ENCODE measurements at places on chromosomes 5 and 9.

GRCh38 chr9:132995879-132996278, 17.4 kb downstream of the GFI1B start:
- DNase-seq = no peak

DNA sequence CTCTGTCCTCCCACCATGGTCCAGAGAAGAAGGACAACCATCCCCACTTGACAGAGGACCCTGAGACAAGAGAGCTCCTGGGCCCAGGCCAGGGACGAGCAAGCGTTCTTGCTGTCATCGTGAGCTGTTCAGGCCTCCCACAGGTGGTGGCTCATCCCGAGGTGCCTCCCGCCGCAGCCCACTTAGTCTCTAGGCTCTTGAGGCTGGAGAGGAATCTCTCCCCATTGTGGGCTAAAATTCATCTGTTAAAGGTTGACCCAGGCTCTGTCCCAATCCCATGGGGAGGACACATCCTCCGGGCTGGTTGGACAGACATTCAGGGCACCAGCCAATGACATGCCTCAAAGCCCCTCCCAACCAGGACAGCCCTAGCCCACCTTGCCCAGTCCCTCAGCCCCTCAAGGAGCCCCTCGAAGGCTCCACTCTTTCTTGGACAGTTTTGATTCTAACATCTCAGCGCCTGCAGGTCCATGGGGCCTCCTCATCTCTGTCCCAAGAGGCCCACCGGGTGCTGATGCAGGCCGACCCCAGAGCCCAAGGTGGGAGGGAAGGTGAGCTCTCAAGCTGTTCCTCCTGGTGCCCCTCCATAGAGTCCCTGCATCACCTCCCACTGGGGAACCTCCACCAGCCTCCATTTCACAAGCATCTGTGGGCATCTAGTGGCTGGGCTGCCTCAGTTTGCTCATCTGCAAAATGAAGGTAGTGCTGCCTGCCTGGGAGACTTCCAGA, 52.9 kb downstream of the BARX1 start:
- no peak for DNase-seq

- no peak for DNase-seq
Measured at GRCh38 chr9:99296291-99296951, 74.3 kb downstream of the SEC61B start.

GRCh38 chr5:73591102-73591695, 25.7 kb downstream of the UTP15 start:
- no peak for DNase-seq

- no peak for DNase-seq
Measured at GRCh38 chr5:39426746-39427105, 1.9 kb upstream of the DAB2 start.

DNA sequence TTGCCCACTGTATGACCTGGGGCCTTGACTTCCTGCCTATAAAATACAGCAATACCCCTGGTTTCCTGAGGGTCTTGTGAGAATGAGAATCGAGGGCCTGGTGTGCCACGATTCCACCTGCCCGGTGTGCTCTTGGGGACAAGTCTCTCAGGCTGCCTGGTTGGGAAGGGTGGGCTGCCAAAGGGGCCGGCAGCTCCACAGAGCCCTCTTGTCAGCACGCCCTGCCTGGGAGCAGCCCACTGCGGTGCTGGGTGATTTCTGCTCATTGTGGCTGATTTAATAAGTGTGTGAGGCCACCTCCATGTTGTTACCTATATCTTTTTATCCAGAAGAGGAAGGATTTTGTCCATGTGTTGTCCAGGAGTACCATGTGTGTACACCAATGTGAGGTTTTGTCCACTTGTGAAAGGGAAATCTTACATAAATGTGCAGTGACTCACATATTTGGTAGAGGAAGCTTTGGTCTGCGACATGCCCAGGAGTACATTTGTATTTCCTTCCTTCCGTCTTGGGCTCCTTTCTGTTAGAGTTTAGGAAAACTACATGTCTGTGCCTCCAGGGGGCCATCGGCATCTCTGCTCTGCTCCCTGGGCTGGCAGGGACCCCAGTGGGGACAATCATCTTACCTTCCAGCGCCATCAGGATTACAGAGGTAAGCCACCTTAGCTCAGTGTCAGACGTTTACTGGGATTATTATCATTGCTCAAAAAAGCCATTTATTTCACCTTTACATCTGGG, 108.6 kb downstream of the PHF2 start:
- DNase-seq = no peak

DNA sequence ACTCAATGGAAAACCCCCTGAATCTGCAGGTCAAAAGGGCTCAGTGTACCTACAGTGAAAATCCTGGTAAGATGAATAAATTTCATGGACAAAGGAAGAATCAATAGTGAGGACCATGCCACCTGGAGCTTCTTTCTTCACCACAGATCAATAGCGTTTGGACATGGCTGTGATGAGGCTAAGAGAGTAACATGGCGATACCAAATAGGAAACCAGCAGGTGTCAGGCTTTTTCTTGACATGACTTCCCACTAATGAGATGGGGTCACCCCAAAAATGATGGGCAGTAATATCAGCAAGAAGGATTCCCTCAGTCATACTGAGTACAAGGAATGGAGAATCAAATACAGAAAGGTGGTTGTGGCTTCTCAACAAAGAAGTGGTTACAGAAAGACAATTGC, 208.5 kb upstream of the PLPPR1 start:
- DNase-seq = no peak

DNA sequence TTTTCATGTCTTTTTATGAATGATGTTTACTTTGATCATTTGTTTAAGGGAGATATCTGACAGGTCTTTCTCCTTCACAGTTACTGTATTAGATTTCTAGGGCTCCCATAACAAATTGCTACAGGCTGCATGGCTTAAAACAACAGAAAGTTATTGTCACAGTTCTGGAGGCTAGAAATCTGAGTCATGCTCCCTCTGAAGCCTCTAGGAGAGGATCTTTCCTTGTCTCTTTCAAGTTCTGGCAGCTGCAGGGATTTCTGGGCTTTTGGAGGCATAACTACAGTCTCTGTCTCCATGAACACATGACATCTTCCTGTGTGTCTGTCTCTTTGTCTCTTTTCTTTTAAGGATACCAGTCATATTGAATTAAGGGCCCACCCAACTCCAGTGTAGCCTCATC, 557.3 kb upstream of the SEMA6A start:
- no peak for DNase-seq

DNA sequence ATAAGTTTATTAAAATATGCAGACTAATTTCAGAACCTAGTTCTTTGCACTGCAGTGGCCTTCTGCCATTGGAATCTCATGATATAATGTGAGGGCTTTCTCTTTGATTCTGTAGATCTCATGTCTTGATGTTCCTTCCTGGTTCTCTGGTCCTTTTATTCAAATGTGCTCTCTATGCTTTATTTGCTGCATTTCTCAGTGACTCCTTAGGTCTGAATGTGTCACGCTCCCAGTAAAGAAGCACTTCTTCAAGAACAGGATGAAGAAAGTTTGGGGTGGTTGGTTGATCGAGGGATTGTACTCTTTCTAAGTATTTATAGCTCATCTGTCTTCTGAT, 122.6 kb downstream of the GDNF start:
- no peak for DNase-seq

- DNase-seq = no peak
Measured at GRCh38 chr5:15286650-15287049, 213.3 kb upstream of the FBXL7 start.

DNA sequence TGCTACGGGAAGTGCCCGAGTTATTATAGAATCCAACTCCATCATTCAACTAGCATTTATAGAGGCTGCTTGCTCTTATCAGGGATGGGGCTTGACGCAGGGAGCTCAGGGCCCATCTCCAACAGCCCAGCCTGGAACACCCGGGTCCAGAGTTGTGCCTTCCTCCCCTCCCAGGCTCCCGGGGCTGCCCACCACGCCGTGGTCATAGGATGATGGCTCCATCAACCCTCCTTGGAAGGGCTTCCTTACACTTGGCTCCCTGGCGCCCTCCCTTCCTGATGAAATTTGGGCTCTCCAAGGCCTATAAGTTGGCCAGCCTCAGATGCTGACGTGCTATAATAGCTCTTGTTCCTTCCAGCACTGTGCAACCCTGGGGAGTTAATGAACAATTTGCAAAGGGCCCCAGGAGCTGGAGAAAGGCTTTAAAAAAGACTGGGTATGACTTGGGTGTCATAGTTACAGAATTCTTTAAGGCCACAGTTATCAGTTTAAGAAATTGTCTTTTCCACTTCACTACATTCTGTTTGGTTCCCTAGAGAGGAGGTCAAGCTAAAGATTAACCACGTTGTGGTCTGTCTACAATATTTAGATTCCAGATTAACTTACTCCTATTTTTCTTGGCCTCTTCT, 42.5 kb upstream of the GADD45G start:
- no peak for DNase-seq

DNA sequence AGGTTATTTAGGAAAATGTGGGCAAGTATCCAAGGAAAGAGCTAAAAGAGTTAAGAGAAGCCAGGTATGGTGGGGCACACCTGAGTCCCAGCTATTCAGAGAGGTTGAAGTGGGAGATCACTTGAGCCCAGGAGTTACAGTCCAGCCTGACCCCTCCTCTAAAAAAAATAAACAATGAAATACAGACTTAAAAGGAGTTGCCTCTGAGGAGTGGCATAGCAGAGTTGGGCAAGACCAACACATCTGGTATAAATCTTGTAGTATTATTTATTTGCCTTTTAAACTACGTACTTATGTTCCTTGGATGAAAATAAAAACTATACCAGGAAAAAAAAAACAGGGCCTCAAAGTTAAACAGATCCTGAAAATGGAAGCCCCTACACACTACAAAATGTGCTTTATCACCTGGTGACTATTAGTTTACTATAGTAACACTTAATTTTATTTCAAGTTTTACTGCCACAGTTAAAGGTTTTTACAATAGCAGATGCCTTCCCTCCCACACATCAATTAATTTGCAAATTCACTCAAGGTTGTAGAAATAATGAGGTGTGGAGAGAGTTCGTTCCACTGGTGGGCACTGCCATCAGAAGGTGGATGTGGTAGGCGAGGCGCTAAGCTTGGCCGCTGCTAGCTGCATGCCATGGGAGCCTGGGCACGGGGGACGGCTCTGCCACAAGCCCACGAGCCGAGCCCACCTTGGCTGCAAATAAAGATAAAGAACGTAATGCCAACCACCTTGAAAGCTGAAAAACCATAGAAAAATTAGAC, 48.0 kb downstream of the MED27 start:
- no peak for DNase-seq

DNA sequence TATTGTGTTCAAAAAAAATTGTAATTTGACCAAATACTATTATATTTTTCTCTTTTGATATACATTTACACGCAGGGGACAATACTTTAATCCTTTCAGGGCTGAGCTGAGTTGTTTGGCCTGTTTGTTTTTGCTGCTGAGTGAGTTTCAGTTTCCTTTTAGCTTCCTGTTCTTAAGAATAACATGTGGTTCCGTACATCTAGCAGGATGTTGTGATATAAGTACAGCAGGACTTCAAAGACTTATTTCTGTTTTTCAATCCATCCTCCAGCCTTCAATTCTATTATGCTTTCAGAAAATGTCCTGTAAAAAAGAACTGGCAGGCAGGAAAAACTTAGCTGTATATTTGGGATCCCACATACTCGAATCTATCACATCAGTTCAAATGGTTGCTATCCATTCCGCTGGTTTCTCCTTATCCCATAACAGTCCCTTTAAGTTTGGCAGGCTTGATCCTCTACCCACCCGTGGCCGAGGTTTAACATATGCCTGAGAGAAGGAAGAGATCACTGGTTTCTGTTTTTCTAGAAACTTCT, 1037.3 kb upstream of the ACO1 start:
- no peak for DNase-seq

GRCh38 chr9:87324613-87325194, 173.0 kb upstream of the DAPK1 start:
- DNase-seq = no peak

DNA sequence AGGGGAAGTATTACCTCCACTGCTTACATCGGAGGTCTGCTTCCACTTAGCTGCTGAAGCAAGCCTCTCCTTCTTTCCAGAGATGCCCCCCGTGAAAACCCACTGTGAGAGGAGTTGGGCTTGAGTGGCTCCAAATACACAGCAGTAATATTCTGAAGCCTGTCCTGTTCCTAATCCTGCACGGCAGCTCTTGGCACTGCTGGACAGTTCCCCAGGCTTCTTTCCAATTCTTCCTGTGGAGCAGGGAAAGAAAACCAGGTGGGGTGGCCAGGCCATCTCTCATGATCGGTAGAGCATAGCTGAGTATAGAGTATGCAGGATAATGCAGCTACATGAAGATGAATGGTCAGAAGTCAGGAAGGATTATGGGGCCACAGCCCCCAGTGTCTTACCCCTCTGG, 335.3 kb downstream of the MARCHF11 start:
- no peak for DNase-seq

- DNase-seq = no peak
Measured at GRCh38 chr9:88949425-88949824, 41.8 kb upstream of the S1PR3 start.

DNA sequence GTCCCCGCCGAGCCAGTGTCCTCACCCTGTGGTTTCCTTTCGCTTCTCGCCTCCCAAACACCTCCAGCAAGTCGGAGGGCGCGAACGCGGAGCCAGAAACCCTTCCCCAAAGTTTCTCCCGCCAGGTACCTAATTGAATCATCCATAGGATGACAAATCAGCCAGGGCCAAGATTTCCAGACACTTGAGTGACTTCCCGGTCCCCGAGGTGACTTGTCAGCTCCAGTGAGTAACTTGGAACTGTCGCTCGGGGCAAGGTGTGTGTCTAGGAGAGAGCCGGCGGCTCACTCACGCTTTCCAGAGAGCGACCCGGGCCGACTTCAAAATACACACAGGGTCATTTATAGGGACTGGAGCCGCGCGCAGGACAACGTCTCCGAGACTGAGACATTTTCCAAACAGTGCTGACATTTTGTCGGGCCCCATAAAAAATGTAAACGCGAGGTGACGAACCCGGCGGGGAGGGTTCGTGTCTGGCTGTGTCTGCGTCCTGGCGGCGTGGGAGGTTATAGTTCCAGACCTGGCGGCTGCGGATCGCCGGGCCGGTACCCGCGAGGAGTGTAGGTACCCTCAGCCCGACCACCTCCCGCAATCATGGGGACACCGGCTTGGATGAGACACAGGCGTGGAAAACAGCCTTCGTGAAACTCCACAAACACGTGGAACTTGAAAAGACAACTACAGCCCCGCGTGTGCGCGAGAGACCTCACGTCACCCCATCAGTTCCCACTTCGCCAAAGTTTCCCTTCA, 1.4 kb downstream of the GLIS3 start:
- DNase-seq = no peak

DNA sequence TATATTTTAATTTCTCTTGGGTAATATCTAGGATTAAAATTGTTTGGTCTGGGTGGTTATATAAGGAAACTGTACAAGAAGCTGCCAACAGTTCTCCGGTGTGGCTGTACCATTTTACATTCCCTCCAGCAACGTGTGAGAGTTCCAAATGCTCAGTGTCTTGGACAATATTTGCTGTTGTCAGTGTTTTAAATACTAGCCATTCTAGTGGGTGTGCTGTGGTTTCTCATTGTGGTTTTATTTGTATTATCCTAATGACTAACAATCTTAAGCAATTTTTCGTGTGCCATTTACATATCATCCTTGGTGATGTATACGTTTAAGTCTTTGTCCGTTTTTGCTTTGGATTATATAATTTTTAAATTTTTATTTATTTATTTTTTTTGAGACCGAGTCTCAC, 34.0 kb downstream of the TNFSF15 start:
- no peak for DNase-seq

GRCh38 chr9:90038763-90039162, 434.0 kb downstream of the GADD45G start:
- DNase-seq = no peak

- DNase-seq = no peak
Measured at GRCh38 chr5:95709967-95710650, 21.0 kb upstream of the RHOBTB3 start.
